ENCODE measurements at places on chromosomes 2 and 18.

- DNase-seq: no peak
Observed at GRCh38 chr2:32926708-32927084, 20.1 kb upstream of the LTBP1 start.

DNA sequence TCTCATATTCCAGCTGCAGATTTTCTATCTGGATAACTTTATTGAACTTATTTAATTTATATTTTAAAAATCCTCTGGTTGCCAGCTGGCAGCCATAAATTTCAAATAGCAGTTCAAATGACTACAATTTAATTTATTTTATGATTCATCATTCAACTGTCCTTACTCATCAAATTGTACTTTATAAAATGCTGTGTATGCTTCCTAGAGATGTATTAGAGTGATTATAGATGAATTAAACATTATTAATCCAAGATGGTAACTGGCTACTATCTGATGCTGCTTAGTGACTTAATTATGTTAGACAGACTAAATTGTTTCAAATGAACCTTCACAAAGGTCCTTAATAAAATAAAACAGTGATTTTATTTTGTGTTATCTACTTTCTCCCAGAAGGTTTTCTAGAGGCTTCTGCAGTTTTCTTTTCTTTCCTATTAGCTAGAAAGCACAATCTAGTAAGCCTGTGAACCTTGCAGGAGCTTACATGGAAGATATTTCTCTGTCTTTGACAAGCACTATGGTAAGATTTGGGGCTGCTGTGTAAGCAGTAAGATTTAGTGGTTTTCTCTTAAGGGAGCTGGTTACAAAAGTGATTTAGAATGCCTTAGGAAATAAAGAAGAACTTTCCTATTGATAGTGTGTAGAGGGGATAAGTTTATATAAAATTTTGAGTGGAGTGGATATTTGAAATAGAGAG lies 322.3 kb downstream of the FSIP2 start:
- no peak for DNase-seq

DNA sequence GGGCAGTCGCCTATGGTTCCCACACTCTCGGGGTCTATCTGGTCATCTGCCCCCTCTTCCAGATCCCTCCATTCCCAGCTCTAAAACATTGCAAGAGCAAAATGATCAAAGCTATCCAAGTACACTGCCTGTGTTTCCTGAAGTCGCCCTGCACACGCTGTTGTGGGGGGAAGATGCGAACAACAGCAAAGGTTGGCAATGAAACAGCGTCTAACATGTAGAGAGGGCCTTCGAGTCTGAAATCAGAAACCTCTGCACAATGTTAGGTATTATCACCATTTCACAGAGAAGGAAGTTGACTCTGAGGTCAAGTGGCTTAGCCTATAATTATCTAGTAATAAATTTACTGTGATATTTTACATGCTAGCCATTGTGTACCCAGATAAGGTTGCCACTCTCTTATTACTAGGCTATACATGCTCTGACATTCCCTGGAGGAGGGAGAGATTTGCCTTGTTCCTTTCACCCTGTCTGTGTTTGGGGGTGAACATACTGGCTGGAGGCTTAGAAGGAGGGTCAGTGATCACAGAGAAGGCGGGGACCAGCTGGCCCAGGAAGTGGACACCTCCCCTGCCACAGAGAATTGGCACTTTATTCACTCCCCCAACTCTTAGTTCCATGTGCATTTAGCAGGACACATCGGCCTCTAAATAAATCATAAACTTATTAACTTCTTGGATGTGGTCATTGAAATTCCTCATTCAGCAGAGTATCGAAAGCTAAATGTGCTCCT lies 36.8 kb downstream of the KCTD1 start:
- no peak for DNase-seq

- no peak for DNase-seq
Observed at GRCh38 chr2:9695941-9696340, 65.1 kb upstream of the YWHAQ start.

DNA sequence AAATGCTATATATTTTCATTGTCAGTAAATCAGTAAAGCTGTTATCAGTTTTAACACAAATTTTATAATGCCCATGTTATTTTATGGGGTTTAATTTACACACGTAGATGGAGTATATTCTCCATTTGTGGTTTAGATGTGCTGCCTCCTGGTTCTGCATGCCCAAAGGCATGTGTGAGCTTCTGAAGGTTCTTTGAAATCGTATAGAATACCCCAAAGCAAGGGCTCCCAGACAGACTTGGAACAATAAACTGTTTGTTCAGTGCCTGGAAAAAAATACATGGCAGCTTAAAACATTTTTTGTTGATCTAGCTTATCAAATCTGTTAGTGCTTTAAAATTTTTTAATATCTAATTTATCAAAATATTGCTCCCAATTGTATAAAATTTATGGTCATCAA lies 150.4 kb downstream of the GPD2 start:
- DNase-seq: no peak

GRCh38 chr2:203909974-203910373 lies 26.6 kb upstream of the ICOS start:
- DNase-seq: no peak

DNA sequence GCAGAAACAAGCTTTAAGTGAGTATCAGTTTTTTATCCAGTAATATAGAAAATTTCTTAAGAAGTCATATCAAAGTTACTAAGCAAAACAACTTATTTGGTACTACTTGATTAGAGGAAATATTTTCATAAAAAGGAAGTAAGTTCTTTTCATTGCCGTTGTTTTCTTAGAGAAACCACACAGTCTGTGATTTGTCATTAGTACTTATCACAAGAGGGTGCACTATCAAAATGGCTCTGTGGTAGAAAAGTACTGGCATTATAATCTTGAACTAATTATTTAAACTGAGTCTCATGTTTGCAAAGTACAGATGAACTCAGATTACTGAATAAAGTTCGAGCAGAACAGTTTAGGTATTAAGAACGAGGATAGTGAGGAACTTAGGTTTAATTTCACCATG lies 93.4 kb downstream of the IKZF2 start:
- no peak for DNase-seq

Measured in cortex of kidney (tissue), 1 donor.